Smooth muscle cell of the umbilical artery (primary cell): ENCODE measurements at places on chromosomes 1 and 21. TPM values are rescaled to one million over a fixed set of nuclear protein-coding genes. Genes with fewer than 3 reads are reported as not detected.

Gene NEK2
- 2.1 and 17.3 TPM in 2 replicates for total RNA-seq

Gene LRRC39
- total RNA-seq = 0.30 and 0.37 TPM in 2 replicates

Gene REN
- total RNA-seq = not detected in 2 replicates

Gene KCNE2
- not detected in 2 replicates for total RNA-seq

Gene KRTAP20-3
- total RNA-seq = not detected in 2 replicates

Gene SPATA6
- total RNA-seq = 2.6 and 3.9 TPM in 2 replicates

Gene CELA3B
- total RNA-seq = not detected in 2 replicates

Gene OR2L3
- not detected in 2 replicates for total RNA-seq

Gene HTR6
- not detected in 2 replicates for total RNA-seq

Gene EBNA1BP2
- 57.9 and 83.9 TPM in 2 replicates for total RNA-seq

Gene TFF2
- not detected in 2 replicates for total RNA-seq

Gene PLA2G2D
- total RNA-seq = not detected in 2 replicates

Gene NOS1AP
- total RNA-seq = 0.46 and 0.89 TPM in 2 replicates

Gene AIM2
- under 0.01 and 0.46 TPM in 2 replicates for total RNA-seq

Gene AMY1C
- not detected in 2 replicates for total RNA-seq

Gene MAN1A2
- total RNA-seq = 79.3 and 82.0 TPM in 2 replicates

Gene RPRD2
- total RNA-seq = 6.8 and 11.3 TPM in 2 replicates

Gene ICOSLG
- under 0.01 and 0.46 TPM in 2 replicates for total RNA-seq

Gene DEDD
- total RNA-seq = 18.1 and 29.1 TPM in 2 replicates

Gene CYP4B1
- not detected in 2 replicates for total RNA-seq

Gene CHODL
- total RNA-seq = not detected in 2 replicates

Gene FNDC10
- 2.1 and 2.6 TPM in 2 replicates for total RNA-seq

Gene HEYL
- under 0.01 TPM in 1 of 2 replicates, not detected in the other for total RNA-seq

Gene OR2L8
- not detected in 2 replicates for total RNA-seq

Gene KANK4
- 0.30 TPM in 1 of 2 replicates, not detected in the other for total RNA-seq

Gene TMEM82
- not detected in 2 replicates for total RNA-seq

Gene LRRC8B
- 1.5 and 4.0 TPM in 2 replicates for total RNA-seq

Gene B4GALT3
- 36.8 and 40.1 TPM in 2 replicates for total RNA-seq

Gene TDRD10
- not detected in 2 replicates for total RNA-seq

Gene TNFRSF1B
- 3.0 and 10.6 TPM in 2 replicates for total RNA-seq
